B cell (primary cell): ENCODE measurements at places on chromosomes 4 and X.

GRCh38 chrX:109472939-109473735, 8.7 kb downstream of the GUCY2F start:
- H3K4me3 ChIP-seq = no peak overlapping the region
- H3K4me1 ChIP-seq = peaks cover 6% of the 10 kb centered on the region
- H3K27me3 ChIP-seq = peaks cover 2% of the 10 kb centered on the region
- no peaks in the 10 kb centered on the region for H3K36me3 ChIP-seq

DNA sequence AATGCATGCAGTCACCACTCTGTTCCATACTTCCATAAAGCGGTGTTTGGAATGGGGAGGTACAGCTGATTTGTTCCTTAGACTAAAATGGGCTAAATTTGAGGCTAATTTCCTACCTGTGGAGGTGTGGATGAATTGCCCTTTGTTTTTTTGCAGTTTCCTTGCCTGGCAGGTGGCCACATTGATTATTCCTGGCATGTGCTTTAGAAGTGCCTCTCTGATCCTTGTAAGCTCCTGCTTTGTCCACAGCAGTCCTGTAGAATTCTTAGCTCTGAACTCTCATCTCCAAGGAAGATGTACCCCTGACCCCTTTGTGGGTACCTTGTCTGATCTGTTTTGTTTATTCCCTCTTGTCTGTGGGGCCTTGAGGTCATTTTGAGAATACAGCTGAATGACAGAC, 136.8 kb downstream of the ADGRL3 start:
- H3K4me3 ChIP-seq = no peak overlapping the region
- H3K36me3 ChIP-seq = no peaks in the 10 kb centered on the region
- no peak for DNase-seq
- H3K27me3 ChIP-seq = no peaks in the 10 kb centered on the region

DNA sequence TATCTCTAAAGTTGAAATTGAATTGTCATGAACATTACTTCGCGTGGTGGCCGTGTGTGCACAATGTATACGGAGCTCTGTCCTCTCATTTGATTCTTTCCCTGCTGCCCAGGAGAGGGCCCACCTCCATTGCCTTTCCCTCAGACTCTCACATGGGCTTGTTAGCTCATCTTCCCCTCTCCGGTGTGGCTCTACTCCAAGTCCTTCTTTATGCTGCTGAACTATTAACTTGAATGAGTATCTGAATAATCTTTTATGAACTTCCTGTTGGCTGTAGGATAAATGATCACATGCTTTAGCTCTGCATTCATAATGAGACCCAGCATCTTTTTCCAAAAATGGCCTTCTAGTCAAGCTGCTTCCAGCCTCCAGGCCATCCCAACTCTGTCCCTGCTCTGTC, 68.8 kb upstream of the CLNK start:
- no peaks in the 10 kb centered on the region for H3K36me3 ChIP-seq
- no peak overlapping the region for H3K4me3 ChIP-seq
- no peak for DNase-seq
- no peak overlapping the region for H3K27ac ChIP-seq
- H3K27me3 ChIP-seq = no peaks in the 10 kb centered on the region

DNA sequence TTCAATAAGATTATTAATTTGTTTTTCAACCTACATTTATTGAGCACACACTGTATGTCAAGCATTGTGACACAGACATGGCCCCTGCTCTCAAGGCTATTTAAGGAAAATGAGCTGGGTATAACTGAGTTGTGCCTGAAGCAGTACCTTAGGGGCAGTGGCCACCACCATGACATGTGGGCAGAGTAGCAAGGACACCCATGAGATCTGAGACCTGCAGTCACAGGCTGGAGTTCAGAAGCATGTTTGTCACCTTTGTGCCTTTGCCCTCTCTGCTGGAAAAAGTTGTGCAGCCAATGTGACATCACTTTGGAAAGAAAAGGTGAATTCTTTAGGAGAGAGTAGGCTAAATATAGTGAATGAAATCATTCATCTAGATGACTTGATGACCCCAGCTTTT, 501.3 kb downstream of the BCOR start:
- H3K36me3 ChIP-seq = no peaks in the 10 kb centered on the region
- no peak for DNase-seq
- H3K27me3 ChIP-seq = no peaks in the 10 kb centered on the region
- H3K27ac ChIP-seq = no peak overlapping the region
- H3K4me3 ChIP-seq = no peak overlapping the region
- H3K4me1 ChIP-seq = no peaks in the 10 kb centered on the region

GRCh38 chr4:187782286-187782824, 213.2 kb upstream of the ZFP42 start:
- no peaks in the 10 kb centered on the region for H3K4me1 ChIP-seq
- no peak for DNase-seq
- H3K36me3 ChIP-seq = no peaks in the 10 kb centered on the region
- no peaks in the 10 kb centered on the region for H3K27me3 ChIP-seq
- no peak overlapping the region for H3K4me3 ChIP-seq
- no peak overlapping the region for H3K27ac ChIP-seq
